Vagina (tissue), 2 donors: ENCODE measurements at places on chromosomes 4 and X.

DNA sequence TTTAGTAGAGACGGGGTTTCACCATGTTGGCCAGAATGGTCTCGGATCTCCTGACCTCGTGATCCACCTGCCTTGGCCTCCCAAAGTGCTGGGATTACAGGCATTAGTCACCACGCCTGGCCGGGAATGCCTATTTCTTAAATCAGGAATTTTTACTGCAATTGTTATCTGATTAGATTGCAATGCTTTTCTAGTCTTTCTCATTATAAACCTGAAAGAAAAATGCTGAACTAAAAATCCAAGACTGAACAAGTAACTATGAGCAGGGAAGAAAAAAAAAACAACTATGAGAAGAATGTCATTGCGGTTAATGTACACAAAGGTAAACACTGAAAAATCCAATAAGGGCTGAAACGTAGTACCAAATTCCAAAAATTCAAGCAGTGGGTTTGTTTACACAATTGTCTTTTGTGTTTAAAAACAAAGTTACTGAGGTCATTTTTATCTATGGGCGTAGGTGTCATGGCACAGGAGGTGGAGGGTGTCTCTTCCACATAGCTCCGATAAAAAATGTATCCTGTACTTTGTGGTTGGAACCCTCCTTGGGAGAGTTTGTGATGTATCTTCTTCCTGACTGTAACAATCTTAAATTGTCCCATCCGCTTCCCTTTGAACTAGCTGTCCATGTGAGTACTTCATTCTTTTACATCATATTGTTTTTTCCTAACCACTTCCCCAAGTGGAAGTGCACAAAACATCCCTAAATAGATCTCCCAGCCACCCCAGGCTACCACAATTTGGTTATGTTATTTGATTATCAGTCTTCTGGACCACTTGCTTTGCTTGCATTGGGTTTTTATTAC, 11.1 kb upstream of the TMEM156 start:
- no peak for DNase-seq

GRCh38 chr4:138736362-138736761, 279.2 kb upstream of the NOCT start:
- DNase-seq: no peak

GRCh38 chr4:186722796-186723291, 812 bp downstream of the FAT1 start:
- DNase-seq: no peak

GRCh38 chr4:60729194-60729593, 470.9 kb upstream of the ADGRL3 start:
- no peak for DNase-seq

DNA sequence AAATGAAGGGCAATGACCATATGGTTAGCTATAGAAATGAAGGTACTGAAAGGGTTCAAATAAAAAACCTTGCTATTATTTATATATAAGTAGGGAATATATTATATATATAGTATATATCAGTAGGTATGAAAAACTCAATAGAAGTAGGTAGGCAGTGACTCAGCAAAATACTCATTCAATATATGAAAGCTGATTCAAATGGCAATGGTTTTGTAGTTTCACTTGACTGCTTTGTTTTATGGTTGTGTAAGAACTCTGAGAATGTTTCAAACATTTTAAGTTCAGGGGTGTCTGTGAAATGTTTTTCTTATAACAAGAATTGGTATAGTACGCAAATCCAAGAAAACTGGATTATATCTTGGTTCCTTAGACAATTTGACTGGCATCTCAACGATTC, 4.1 kb downstream of the ZNF280C start:
- DNase-seq: no peak

GRCh38 chr4:6504900-6505496, 32.6 kb upstream of the PPP2R2C start:
- DNase-seq: no peak

DNA sequence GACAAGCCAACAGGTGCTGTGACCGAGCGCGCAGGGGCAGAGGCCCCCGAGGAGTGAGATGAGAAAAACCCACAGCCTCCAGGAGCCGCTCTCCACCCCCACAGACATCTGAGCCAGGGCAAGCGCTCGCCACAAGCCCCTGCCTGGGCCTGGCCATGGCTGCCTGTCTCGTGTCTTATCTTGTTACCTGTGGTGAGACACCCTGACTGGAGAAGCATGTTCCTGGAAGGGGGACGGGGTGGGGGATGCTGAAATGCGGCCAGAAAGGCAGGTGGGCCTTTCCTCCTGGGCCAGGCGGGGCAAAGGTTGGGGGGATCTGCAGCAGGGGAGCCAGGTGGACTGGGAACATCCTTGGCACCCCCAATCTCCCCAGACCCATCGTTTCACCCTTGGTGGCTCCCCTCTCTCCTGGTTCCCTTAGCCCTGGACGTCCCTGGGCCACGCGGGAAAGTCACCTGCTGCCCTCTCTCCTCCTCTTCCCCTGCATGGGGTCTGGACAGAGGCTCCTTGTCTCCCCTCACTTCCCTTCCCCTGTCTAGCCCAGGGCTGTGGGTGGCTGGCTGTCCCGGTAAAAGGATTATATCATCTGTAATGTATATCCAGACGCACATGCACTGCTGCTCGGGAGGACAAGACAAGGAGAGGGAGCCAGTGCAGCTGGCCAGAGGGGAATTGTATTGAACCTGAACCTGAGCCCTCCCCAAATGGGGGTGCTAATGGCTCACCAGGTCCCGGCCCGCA, 8.4 kb upstream of the DUSP9 start:
- no peak for DNase-seq

DNA sequence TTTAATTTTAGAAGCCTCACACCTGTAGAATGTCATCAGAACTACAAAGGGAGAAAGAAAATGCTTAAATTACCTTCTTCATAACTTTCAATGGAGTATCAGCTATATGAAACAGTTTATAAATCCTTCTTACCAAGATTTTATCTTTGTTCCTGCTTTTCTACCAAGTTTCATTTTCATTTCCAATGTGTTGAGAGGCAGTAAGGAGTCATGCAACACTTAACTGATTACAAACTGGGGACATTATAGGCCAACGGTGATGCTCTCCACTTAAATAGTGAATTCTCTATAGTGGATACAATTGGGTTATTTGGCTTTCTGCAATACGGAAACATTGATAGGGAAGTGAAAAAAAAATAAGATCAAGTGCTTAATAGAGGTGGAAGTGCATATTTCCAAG, 145.2 kb upstream of the FTHL17 start:
- no peak for DNase-seq

DNA sequence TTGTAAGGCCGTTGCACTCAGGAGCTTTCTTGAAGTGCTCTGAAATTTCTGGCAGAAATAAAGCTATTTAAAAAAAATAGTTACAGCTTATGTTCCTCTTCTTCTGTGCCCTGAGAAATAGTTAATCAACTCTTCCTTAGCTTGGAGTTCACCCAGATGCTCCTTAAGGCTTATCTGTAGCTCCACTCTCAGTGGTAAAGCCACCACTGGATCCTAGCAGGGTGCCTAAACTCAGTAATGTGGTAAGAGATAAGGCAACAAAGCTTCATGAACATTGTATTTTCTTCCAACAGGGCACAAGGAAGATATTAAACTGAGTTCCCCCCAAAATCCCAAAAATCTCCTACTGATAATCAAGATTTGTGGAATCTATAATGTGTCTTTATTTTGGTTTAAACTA, 299.5 kb downstream of the MAPK10 start:
- DNase-seq: no peak

GRCh38 chrX:103640401-103641155, 11.8 kb downstream of the TCEAL1 start:
- no peak for DNase-seq

DNA sequence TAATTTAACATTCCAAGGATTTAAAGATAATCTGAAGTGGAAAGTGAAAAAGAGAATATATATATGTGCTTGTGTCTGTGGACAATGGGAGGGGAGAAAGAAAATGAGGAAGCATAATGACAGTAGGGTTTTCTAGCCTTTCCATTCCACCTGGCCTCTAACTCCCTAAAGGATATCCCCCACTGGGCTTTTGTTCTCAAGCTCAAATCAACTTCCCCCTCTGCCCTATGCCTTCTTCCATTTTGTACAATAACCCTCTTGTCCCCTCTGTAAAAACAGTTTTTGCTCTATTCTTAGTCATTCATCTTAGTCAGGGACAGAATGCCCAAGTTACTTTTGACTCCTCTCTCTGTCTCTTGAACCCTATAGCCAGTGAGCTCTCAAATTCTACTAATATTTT, 23.6 kb downstream of the ANTXR2 start:
- DNase-seq: no peak

GRCh38 chrX:56313308-56313707, 81.2 kb downstream of the KLF8 start:
- no peak for DNase-seq

DNA sequence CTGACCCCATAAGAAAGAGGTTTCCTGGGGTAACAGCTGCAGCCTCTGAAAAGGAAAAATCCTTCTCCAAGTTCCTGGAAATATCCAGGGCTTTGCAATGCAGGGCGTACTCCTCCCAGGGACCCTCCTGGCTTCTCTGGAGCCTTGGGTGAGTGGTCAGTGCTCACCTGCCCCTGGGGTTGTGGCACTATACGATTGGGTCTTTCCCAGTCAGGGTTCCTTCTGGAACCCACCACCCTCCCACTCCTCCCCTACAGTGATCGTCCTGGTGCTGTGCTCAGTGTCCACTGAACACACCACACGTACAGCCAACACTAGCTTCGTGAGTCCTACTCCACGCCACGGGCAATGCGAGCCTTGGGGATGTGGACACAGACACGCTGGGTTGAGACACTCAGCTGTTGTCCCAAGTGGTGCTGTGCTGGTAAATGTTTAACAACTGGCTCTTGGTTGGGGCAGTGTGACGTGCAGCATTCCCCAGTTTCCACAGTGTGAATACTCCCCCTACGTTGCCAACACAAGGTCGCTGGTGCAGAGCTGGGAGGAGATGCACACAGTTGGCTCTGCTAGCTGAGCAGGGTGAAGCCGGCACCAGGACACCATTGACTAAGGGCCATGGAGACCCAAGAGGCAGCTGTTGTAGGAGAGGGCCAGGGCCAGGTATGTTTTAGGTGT, 65.4 kb downstream of the HTRA3 start:
- DNase-seq: no peak

DNA sequence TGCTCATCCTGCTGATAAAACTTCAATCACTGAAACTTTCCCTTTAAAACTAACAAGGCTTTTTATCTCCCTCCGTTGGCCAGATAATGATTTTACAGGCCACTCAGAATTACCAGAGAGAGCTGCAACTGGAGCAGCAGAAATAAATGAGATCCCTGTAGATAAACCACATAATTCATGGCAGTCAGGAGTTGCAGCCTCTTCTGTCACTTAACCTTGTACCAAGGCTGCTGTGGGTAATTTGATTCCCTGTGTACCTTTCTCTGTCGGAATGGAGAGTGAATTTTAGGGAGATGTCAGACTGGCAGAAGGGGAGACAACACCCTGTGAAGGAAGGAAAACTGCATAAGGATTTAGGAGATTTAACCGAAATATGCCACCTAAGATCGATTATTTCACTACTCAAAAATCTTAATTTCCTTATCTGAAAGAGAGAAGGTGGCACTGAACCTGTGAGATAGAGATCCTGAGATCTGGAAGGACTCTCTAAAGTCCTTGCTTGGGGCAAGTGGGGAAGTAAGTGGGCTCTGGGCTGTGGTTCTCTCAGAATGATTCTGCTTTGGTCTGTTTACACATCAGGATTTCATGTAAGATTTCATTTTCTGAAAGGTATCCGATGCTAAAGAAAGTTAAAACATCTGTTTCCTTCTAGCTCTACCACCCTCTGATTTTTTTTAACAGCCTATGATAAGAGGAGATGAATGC, 14.3 kb upstream of the TSPAN5 start:
- no peak for DNase-seq

GRCh38 chr4:13981499-13981898, 354.0 kb upstream of the BOD1L1 start:
- no peak for DNase-seq

DNA sequence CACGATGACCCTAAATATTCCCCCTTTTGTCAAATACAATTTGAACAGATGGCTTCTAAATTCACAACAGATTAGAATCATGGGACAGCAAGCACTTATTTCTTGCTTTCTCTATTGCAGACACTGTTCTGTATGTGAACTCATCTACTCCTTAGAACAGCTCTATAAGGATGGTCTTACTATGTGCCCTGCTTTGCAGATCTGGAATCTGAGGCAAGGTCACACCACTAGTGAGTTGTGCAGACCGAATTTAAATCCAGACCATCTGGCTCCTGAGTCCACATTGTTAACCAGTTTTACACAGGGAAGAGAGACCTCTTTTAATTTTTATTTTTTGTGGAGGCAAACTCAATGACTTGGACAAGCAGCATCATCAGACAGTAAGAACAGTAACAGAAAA, 50.2 kb downstream of the GPRIN3 start:
- no peak for DNase-seq

DNA sequence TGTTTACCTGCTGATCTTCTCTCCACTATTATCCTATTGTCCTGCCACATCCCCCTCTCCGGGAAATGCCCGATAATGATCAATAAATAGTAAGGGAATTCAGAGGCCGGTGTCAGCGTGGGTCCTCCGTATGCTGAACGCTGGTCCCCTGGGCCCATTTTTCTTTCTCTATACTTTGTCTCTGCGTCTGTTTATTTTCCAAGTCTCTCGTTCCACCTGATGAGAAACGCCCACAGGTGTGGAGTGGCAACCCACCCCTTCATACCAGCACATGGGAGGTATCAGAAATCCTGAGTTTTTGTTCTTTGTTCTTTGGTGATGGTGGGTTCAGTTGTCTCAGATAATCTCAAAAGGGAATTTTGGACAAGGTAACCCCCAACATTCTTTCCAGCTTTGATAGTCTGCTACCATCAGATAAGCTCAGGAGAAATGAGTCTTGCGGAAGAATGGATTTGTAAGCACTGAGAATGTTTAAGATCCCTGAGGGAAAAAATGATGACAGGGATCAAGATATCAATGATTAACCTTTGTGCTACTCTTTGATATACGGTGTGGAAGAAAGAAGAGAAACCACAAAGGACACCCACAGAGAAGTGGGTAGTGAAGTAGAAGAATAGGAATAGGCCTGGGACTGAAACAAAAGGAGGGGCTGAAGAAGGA, 117.9 kb downstream of the CEP44 start:
- DNase-seq: no peak

GRCh38 chrX:30533266-30533665, 44.3 kb downstream of the TASL start:
- no peak for DNase-seq

DNA sequence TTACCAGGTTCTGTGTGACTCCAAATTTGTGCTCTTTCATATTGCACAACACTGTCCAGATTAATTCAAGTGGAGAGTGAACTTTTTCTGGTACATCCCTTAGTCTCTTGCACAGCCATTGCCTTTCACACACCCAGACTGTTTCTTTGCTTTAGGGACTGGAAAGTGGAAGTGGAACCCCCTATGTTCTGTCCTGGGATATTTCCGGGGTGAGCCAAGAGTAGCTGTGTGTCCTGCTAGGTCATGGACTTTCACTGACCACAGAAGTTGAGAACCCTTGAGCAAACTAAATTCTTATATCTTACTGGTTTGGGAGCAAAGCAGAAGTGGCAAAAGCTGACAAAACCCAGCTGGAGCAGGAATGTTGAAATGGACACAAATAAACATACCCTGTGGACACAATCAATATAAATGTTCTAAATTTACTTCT, 10.3 kb upstream of the VSIG4 start:
- no peak for DNase-seq
